ENCODE measurements at places on chromosomes 4 and X.

GRCh38 chr4:10947898-10948297 lies 263.3 kb upstream of the CLNK start:
- no peak for DNase-seq
- no peaks in the 10 kb centered on the region for H3K4me1 ChIP-seq
- H3K36me3 ChIP-seq, result no peaks in the 10 kb centered on the region
- H3K4me3 ChIP-seq, result no peak overlapping the region
- no peak overlapping the region for H3K27ac ChIP-seq
- peaks cover 8% of the 10 kb centered on the region for H3K27me3 ChIP-seq

DNA sequence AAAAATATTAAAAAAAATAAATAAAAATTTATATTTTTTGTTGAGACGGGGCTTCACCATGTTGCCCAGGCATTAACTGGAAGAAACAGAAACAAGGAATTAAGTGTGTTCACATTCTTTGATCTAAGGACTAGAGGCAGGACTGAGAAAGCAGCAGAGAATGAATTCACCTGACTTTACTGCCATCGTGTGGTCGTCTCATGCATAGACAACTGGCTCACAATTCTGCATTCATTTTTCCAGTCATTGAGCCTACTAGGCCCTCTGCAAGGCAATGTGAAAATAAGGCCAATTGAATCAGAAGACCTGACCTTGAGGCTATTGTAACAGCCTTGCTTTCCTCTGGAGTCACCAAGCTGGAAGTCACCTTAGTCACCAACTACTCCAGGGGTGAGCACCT lies 37.4 kb downstream of the LHFPL1 start:
- DNase-seq, result peak; percentile 2
- H3K36me3 ChIP-seq, result no peaks in the 10 kb centered on the region
- no peak overlapping the region for H3K27ac ChIP-seq
- peaks cover 10% of the 10 kb centered on the region for H3K4me1 ChIP-seq

DNA sequence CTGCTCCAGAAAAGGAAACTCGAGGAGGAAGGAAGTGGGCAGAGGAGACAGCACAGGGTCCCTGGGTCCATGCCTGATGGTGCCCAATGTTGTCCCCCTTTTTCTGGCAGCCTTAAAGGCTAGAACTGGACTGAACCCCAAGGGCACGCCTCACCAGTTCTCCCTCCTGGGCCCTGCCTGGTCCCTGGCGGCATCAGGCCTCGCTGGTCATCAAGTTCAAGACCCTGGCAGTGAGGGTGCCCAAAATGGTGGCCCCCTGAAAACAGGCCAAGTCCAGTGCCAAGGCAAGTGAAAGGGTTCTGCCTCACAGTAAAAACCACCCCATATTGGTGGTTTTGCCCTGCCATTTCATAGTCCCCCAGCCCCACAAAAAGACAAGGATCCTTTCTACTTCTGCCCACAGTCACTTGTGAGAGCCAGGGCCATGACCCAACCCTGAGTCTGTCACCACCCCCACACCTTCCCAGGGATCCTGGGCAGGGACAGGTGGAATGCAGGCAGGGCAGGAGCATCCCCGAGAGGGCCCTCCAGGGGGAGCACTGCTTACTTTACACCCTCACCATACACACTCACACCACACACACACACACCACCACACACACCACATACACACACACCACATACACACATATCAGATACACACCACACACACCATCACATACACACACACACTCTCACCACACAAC lies 107.6 kb downstream of the DCTD start:
- DNase-seq, result no peak
- peak overlapping the region; percentile 57 for H3K4me3 ChIP-seq
- peak overlapping the region; percentile 91 for H3K27ac ChIP-seq
- peaks cover 2% of the 10 kb centered on the region for H3K36me3 ChIP-seq
- peaks cover 18% of the 10 kb centered on the region for H3K27me3 ChIP-seq
- no peaks in the 10 kb centered on the region for H3K4me1 ChIP-seq

DNA sequence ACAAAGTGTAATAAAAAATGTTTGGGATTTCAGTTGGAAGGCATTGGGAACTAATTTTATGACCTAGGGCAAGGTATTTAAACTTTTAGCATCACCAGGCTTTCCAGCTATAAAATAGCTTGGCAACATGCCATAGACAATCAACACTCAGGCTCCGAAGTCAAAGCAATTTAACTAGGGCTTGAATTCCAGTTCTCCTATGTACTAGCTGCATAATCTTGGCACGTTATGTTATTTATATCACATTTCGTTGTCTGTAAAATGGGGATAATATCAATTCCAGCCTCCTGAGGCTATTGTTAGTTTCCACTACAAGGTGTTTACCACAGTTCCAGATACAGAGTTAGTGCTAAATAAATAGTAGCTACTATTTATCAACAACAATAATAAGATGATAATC lies 78.8 kb downstream of the DMD start:
- H3K27me3 ChIP-seq, result no peaks in the 10 kb centered on the region
- H3K4me1 ChIP-seq, result no peaks in the 10 kb centered on the region
- no peak overlapping the region for H3K4me3 ChIP-seq
- no peak for DNase-seq
- no peaks in the 10 kb centered on the region for H3K36me3 ChIP-seq

GRCh38 chr4:106473515-106473914 lies 104.9 kb upstream of the GIMD1 start:
- H3K27ac ChIP-seq, result no peak overlapping the region

GRCh38 chrX:2490634-2491033 lies 10.1 kb downstream of the DHRSX start:
- H3K27me3 ChIP-seq, result no peaks in the 10 kb centered on the region
- H3K27ac ChIP-seq, result no peak overlapping the region
- peaks cover 14% of the 10 kb centered on the region for H3K36me3 ChIP-seq
- no peak overlapping the region for H3K4me3 ChIP-seq
- no peaks in the 10 kb centered on the region for H3K4me1 ChIP-seq

DNA sequence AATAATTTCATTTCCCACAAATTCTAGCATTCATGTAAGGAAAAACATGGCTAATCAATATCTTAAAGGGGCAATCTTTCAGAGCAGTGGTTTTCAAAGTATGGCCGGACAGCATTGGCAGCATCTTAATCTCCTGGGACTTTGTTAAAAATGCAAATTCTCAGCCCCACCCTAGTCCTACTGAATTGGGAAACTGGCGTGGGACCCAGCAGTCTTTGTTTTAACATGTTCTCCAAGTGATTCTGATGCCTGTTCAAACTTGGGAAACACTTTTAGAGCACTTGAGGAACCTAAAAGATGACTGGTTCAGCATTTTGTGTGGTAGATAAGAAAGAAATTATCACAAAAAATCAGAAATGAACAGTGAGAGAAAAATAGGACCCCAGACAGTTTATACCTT lies 65.7 kb downstream of the ZFX start:
- no peak overlapping the region for H3K27ac ChIP-seq
- peaks cover 5% of the 10 kb centered on the region for H3K36me3 ChIP-seq
- no peak for DNase-seq
- H3K4me1 ChIP-seq, result no peaks in the 10 kb centered on the region
- H3K27me3 ChIP-seq, result no peaks in the 10 kb centered on the region

- no peaks in the 10 kb centered on the region for H3K36me3 ChIP-seq
- DNase-seq, result no peak
- no peaks in the 10 kb centered on the region for H3K4me1 ChIP-seq
- peaks cover 4% of the 10 kb centered on the region for H3K27me3 ChIP-seq
These were observed 41.9 kb downstream of the F11 start for GRCh38 chr4:186307916-186308315.

- H3K27ac ChIP-seq, result no peak overlapping the region
- H3K4me1 ChIP-seq, result no peaks in the 10 kb centered on the region
- no peak overlapping the region for H3K4me3 ChIP-seq
- peaks cover 9% of the 10 kb centered on the region for H3K27me3 ChIP-seq
- DNase-seq, result no peak
- no peaks in the 10 kb centered on the region for H3K36me3 ChIP-seq
These were observed 7.8 kb upstream of the SH3TC1 start for GRCh38 chr4:8191136-8191747.

GRCh38 chr4:68070302-68070701 lies 59.4 kb downstream of the TMPRSS11F start:
- H3K27ac ChIP-seq, result no peak overlapping the region
- H3K27me3 ChIP-seq, result peaks cover 2% of the 10 kb centered on the region
- no peaks in the 10 kb centered on the region for H3K36me3 ChIP-seq

DNA sequence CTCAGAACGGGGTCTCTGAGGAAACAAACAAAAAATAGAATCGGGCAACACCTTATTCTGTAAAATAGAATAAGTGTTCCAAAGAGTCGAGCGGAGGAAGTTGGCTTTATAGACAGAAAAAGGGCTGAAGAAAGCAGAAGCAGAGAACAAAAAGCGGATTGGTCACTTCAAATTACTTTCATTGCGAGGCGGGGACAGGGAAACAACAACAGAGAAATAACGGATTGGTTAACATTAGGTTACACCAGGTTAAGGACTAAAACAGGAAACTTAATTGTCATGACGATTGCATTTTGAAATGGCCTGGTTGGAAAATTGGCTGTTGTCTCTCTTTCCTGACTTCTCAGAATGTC lies 433 bp upstream of the COQ2 start:
- no peaks in the 10 kb centered on the region for H3K27me3 ChIP-seq
- peaks cover 11% of the 10 kb centered on the region for H3K36me3 ChIP-seq
- H3K27ac ChIP-seq, result peak overlapping the region; percentile 99
- peak overlapping the region; percentile 97 for H3K4me3 ChIP-seq
- H3K4me1 ChIP-seq, result peaks cover 45% of the 10 kb centered on the region
- peak; percentile 22 for DNase-seq

DNA sequence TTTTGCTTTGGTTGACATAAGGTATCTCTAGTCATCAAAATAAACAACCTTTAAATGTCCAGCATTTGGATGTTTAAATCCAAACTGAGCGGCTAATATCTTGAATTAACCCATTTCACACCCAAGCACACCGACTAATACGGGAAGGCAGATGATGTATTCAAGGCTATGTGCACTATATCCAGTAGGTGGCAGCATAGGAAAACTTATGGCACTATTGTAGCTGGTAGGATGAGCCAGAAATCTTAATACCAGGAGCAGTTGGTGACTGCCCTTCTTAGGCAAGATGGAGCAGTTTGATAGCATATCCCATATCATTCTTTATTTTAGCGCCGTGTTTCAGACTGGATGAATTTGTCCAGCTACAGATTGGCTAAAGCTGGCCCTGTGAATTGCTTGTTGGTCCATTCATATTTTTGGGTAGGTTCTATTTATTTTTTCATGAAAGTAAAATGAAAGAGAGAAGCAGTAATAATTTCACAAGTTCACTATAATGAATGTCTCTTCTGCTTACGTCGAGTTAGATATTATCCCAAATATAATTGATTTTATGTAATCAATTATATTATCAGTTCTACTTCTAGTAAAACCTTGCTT lies 24.4 kb downstream of the UCHL1 start:
- no peaks in the 10 kb centered on the region for H3K4me1 ChIP-seq
- no peaks in the 10 kb centered on the region for H3K27me3 ChIP-seq
- no peak overlapping the region for H3K27ac ChIP-seq

GRCh38 chr4:143538979-143539669 lies 25.6 kb downstream of the SMARCA5 start:
- peaks cover 58% of the 10 kb centered on the region for H3K36me3 ChIP-seq
- no peak for DNase-seq
- H3K4me1 ChIP-seq, result peaks cover 27% of the 10 kb centered on the region
- no peak overlapping the region for H3K4me3 ChIP-seq

- DNase-seq, result no peak
- peaks cover 2% of the 10 kb centered on the region for H3K27me3 ChIP-seq
- H3K4me3 ChIP-seq, result no peak overlapping the region
- no peaks in the 10 kb centered on the region for H3K4me1 ChIP-seq
- H3K27ac ChIP-seq, result no peak overlapping the region
These were observed 25.3 kb downstream of the DCX start for GRCh38 chrX:111386615-111387233.

DNA sequence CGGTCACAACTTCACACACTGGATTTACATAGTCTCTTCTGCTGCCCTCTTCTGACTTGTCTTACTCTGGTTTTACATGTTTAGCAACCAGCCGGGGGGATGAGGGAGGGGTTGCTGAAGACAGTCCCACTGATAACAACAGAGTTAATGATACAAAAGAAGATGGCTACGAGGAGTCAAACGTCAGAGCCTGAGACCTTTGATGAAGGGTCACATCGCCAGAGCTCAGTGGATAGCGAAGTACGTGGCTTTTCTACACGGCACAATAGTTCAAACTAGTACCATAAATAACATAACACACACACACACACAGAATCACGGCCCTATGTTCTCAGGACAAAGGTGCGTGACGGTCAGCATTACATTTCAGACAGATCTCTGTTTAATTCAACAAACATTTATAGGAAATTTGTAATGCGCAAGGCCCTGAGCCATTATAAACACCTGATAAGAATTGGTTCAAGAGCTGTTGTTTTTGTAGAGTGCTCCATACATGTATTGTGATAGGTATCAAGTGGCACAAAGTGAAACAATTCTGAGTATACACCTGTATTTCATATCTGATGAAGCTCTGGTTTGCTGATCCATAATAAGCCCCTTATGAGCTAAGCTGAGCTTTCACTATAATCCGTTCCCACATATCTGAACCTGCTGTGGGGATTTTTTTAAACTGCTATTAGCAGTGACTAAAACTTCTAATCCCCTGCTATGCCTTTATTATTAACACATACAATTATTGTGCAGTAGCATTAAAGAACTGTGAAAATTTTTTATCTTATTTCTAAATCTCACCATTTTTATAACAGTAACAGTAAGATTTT lies 100.0 kb downstream of the NR3C2 start:
- H3K4me3 ChIP-seq, result no peak overlapping the region
- no peak overlapping the region for H3K27ac ChIP-seq
- no peaks in the 10 kb centered on the region for H3K4me1 ChIP-seq
- no peaks in the 10 kb centered on the region for H3K27me3 ChIP-seq
- H3K36me3 ChIP-seq, result no peaks in the 10 kb centered on the region

Measured in activated T-helper 1 cell treated with anti-CD3 and anti-CD28 coated beads, Interleukin-12 subunit alpha, Interleukin-12 subunit beta, Interleukin-2, Interleukin-4 antibody, amounts not matched to agents 30 ng/mL and 10 ng/mL and 1 ng/mL, durations not matched to agents 14 hours and 24 hours and 36 hours (primary cell).